ENCODE measurements at places on chromosomes 12 and 14.

GRCh38 chr12:19014240-19014639, 115.3 kb upstream of the PLEKHA5 start:
- DNase-seq: no peak

- DNase-seq: no peak
Measured at GRCh38 chr12:124716208-124717130, 147.2 kb downstream of the SCARB1 start.

- DNase-seq: no peak
Measured at GRCh38 chr12:10279937-10280336, 27.7 kb upstream of the KLRD1 start.

- no peak for DNase-seq
Measured at GRCh38 chr14:32039401-32040030, 37.6 kb upstream of the ARHGAP5 start.

DNA sequence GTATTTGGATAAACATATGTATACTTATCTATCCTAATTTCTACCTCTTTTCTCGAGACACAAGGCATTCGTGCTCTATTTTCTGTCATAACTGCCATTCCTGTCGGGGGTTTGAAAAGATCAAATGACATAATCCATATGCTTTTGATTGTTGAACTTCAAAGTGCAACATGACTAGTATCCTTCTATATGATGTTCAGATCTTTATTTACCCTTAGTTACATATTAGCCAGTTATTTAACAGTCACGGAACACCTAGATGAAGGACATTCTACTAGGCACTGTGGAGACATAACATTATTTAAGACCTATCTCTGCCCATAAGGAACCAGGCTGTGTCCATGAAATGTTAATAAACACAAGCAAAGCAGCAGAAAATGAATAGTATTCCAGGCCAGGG, 11.2 kb upstream of the GRIN2B start:
- DNase-seq: no peak

DNA sequence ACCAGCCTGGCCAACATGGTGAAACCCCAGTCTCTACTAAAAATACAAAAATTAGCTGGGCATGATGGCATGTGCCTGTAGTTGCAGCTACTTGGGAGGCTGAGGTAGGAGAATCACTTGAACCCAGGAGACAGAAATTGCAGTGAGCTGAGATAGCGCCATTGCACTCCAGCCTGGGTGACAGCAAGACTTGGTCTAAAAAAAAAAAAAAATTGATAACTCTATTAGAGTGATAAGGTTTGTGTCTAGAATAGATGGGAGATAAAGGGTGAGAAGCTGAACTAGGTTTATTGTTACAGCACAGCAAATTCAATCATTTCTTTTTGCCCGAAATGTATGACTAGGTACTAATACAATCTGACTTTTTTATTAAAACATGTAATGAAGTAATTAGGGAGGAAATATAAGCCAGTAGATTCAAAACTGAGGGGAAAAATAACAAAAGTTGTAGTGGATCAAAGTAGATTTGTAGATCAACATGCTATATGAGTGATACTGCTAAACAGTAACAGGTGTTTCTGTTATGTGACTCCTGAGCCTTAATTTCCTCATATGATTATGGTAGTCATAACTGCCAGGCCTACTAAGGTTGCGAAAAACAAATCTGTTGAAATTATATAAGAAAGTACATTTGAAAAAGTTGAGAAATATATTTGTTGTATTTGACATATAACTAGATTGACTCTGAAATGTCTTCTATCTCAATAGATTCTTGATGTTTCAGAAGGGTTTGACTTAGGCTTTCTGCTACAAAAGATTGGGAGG, 83.6 kb downstream of the WNK1 start:
- DNase-seq: no peak

GRCh38 chr12:27534060-27534764, 10.2 kb downstream of the PPFIBP1 start:
- no peak for DNase-seq

DNA sequence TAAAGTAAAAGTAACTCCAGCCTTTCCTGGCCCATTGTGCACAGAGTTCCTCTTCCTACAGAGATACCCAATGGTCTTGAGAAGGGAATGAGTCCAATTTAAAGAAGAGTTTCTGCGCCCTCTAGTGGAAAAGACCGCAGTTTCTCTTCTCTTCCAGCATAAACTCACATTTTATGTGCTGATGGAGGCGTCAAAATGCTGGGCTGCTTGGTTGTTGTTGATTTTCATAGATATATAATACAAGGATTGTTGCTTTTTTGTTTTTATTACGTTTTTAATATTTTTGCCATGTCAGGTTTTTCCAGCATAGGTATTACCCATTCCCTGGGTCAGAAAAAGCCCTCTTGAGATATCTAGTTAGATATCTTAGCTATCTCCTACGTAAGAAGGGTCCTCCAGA, 356.9 kb upstream of the STXBP6 start:
- DNase-seq: no peak

DNA sequence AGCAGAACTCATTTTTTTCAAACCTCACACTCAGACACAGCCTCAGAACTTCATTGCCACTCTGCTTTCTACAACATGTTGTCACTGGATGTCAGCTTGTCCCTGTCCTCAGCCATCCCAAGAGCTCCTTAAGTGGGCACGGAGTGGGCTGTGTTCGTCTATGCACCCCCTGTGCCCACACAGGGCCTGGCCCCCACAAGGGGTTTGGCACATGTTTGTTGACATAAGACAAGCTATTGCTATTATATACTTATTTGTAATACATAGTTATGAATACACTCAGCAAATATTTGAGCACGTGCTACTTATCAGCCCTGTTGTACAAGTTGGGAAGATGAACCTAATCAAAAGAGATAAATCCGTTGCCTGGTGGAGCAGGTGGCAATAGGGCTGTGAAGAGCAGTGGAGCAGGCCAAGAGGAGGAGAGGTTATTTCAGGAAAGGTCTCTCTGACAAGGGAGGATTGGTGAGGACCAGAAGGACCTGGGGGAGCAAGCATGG, 4.3 kb upstream of the BDKRB1 start:
- no peak for DNase-seq

GRCh38 chr12:1280059-1280458, 289.0 kb downstream of the ERC1 start:
- no peak for DNase-seq

GRCh38 chr12:67524861-67525616, 123.5 kb upstream of the DYRK2 start:
- no peak for DNase-seq

DNA sequence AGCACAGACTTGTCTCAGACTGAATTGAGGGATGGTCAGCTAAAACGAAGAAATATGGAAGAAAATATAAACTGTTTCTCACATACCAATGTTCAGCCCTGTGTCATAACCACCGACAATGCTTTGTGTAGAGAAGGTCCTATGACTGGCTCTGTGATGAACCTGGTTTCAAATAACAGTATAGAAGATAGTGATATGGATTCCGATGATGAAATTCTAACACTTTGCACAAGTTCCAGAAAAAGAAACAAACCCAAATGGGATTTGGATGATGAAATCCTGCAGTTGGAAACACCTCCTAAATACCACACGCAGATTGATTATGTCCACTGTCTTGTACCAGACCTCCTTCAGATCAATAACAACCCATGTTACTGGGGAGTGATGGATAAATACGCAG, 7.9 kb upstream of the MAPK1IP1L start:
- DNase-seq: no peak

- no peak for DNase-seq
Measured at GRCh38 chr14:80522936-80523335, 311.6 kb upstream of the DIO2 start.

- DNase-seq: no peak
Measured at GRCh38 chr12:104072099-104072498, 7.8 kb downstream of the HCFC2 start.
